ENCODE measurements at places on chromosomes 2 and 18. TPM values are rescaled to one million over a fixed set of nuclear protein-coding genes. Genes with fewer than 3 reads are reported as not detected.
A peak's percentile ranks its signal among the peaks of the same experiment; 100 is the strongest.

The B4GALT6 gene
- total RNA-seq, result 3.1 TPM

The NOL4 gene
- total RNA-seq, result not detected

The TIMM21 gene
- 79.0 TPM for total RNA-seq

The TXNDC2 gene
- not detected for total RNA-seq

The TUBA4B gene
- not detected for total RNA-seq

The ABCG5 gene
- not detected for total RNA-seq

The SCYGR4 gene
- not detected for total RNA-seq

The EHBP1 gene
- 28.2 TPM for total RNA-seq

The EFHD1 gene
- total RNA-seq, result 0.78 TPM

The NBAS gene
- 38.2 TPM for total RNA-seq

The CD226 gene
- total RNA-seq, result 57.2 TPM

The SERPINB5 gene
- not detected for total RNA-seq

The ANKRD29 gene
- total RNA-seq, result not detected

DNA sequence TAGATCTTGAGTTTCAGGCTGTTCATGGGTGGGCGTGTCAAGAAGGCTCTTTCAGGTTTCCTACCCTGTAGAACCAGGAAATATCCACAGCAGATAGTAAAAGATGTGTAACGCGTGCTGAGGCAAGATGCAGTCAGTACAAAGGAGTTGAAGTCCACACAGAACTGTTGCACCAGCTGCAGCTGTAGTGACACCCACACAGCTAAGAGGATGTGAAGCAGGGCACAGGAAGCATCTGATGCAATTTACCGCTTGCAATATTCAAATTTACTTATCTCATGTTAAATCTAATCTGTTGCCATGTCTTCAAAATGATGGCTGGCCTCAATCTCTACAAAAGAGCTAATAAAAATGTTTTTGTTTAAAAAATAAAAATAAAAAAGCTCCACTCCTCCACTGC is 132.8 kb downstream of the ARHGAP15 start:
- H3K36me3 ChIP-seq, result peaks cover 33% of the 10 kb centered on the region
- H3K4me3 ChIP-seq, result peak overlapping the region; percentile 51
- H3K27ac ChIP-seq, result peak overlapping the region; percentile 97
- peaks cover 46% of the 10 kb centered on the region for H3K4me1 ChIP-seq
- DNase-seq, result peak; percentile 48

DNA sequence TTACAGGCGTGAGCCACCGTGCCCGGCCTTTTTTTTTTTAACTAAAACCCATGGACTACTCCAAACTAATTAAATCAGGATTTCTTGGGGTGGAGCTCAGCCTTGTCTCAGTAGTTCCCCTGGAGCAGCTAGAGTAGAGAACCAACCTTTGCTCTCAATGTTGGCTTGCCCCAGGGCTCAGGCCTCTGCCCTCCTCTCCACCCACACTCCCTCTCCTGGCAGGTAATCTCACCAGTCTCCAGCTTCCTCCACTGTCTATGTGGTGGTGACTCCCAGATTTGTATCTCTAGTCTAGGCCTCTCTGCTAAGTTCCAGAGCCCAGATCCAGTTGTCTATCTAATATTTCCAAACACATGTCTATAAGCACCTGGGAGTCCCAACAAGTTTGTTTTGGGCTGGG is 9.6 kb upstream of the MTA3 start:
- no peaks in the 10 kb centered on the region for H3K36me3 ChIP-seq
- peaks cover 5% of the 10 kb centered on the region for H3K4me1 ChIP-seq
- no peak for DNase-seq
- H3K27ac ChIP-seq, result no peak overlapping the region
- no peaks in the 10 kb centered on the region for H3K27me3 ChIP-seq

- H3K4me3 ChIP-seq, result no peak overlapping the region
- H3K27ac ChIP-seq, result no peak overlapping the region
- no peak for DNase-seq
- H3K36me3 ChIP-seq, result peaks cover 49% of the 10 kb centered on the region
Observed at GRCh38 chr18:47143899-47144485, 6.3 kb downstream of the HDHD2 start.

DNA sequence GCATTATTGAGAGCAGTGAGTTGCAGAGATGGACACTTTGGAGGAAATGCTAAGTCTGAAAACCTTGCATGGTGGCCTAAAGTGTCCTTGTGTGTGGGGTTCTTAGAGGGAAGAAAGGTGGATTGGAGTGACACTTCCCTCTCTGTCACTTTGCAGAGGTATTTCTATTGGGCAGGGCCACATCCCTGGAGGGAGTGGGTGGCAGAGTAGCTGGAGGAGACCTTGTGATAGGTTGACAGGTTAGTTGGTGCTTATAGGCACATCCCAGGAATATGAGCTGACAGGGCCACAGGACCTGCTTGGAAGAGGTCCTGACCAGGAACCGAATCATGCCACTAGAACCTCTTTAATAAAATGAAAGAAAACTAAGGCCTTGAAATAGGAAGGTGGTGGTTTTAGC is 972 bp upstream of the IGFBP5 start:
- no peaks in the 10 kb centered on the region for H3K36me3 ChIP-seq
- H3K27ac ChIP-seq, result no peak overlapping the region

DNA sequence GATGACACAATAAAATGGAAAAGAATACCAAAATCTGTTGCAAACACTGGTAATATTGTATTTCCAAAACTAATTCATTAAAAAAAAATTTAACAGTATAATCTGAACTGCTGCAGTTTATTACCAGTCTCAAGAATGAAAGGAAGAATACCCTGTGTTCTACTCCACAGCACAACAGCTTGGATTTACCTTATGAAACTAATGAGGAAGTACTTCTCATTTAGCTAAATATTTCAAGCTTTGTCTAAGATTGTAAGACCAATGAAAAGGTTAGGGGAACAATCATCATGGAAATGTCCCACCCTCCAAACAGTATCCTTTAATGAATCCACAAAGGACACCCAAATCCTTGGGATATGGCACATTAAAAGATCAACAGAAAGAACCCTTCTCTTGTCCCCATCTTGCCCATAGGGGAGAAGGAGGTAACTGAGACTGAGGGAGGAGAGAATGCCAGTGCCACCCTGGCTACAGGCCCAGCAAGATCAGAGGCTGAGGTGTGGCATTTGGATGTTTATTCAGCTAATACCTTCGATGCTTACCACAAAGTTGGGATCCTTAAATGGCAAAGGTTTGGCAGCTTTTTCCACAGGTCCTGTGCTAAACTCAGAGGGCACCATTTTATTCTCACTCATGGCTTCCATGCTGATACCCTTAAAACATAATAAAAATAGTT is 17.7 kb downstream of the INO80C start:
- peaks cover 20% of the 10 kb centered on the region for H3K36me3 ChIP-seq
- no peak overlapping the region for H3K27ac ChIP-seq
- H3K4me3 ChIP-seq, result no peak overlapping the region
- H3K27me3 ChIP-seq, result no peaks in the 10 kb centered on the region
- peaks cover 25% of the 10 kb centered on the region for H3K4me1 ChIP-seq

- DNase-seq, result no peak
- no peak overlapping the region for H3K4me3 ChIP-seq
- H3K27me3 ChIP-seq, result peaks cover 22% of the 10 kb centered on the region
- H3K27ac ChIP-seq, result no peak overlapping the region
- H3K36me3 ChIP-seq, result no peaks in the 10 kb centered on the region
- H3K4me1 ChIP-seq, result peaks cover 2% of the 10 kb centered on the region
Observed at GRCh38 chr2:177758591-177759371, 313.8 kb downstream of the PDE11A start.

- H3K27me3 ChIP-seq, result no peaks in the 10 kb centered on the region
- H3K36me3 ChIP-seq, result peaks cover 6% of the 10 kb centered on the region
- no peak overlapping the region for H3K4me3 ChIP-seq
- no peak overlapping the region for H3K27ac ChIP-seq
- no peak for DNase-seq
Observed at GRCh38 chr2:43269706-43270105, 43.3 kb upstream of the ZFP36L2 start.

- no peaks in the 10 kb centered on the region for H3K36me3 ChIP-seq
- H3K4me3 ChIP-seq, result no peak overlapping the region
- no peak for DNase-seq
Observed at GRCh38 chr2:21772624-21773023, 648.9 kb downstream of the TDRD15 start.

GRCh38 chr18:11279461-11279860 is 130.1 kb upstream of the PIEZO2 start:
- H3K27me3 ChIP-seq, result no peaks in the 10 kb centered on the region
- no peaks in the 10 kb centered on the region for H3K36me3 ChIP-seq
- H3K4me1 ChIP-seq, result no peaks in the 10 kb centered on the region
- H3K4me3 ChIP-seq, result no peak overlapping the region
- no peak for DNase-seq
- H3K27ac ChIP-seq, result no peak overlapping the region

GRCh38 chr2:217218269-217219163 is 358.7 kb upstream of the TNP1 start:
- peaks cover 39% of the 10 kb centered on the region for H3K4me1 ChIP-seq
- no peak overlapping the region for H3K27ac ChIP-seq
- H3K27me3 ChIP-seq, result peaks cover 26% of the 10 kb centered on the region
- no peak for DNase-seq
- H3K36me3 ChIP-seq, result peaks cover 11% of the 10 kb centered on the region

- H3K4me1 ChIP-seq, result peaks cover 9% of the 10 kb centered on the region
- no peak overlapping the region for H3K4me3 ChIP-seq
- H3K27me3 ChIP-seq, result peaks cover 90% of the 10 kb centered on the region
- H3K36me3 ChIP-seq, result peaks cover 2% of the 10 kb centered on the region
- peak; percentile 47 for DNase-seq
Observed at GRCh38 chr18:47260120-47260923, 8.9 kb upstream of the SKOR2 start.

- H3K27ac ChIP-seq, result no peak overlapping the region
- no peak overlapping the region for H3K4me3 ChIP-seq
- no peaks in the 10 kb centered on the region for H3K36me3 ChIP-seq
Observed at GRCh38 chr2:69271831-69272257, 115.2 kb downstream of the GFPT1 start.

GRCh38 chr2:1675633-1676032 is 68.7 kb downstream of the PXDN start:
- H3K4me1 ChIP-seq, result no peaks in the 10 kb centered on the region
- no peaks in the 10 kb centered on the region for H3K36me3 ChIP-seq
- no peak for DNase-seq
- no peak overlapping the region for H3K27ac ChIP-seq
- no peak overlapping the region for H3K4me3 ChIP-seq

DNA sequence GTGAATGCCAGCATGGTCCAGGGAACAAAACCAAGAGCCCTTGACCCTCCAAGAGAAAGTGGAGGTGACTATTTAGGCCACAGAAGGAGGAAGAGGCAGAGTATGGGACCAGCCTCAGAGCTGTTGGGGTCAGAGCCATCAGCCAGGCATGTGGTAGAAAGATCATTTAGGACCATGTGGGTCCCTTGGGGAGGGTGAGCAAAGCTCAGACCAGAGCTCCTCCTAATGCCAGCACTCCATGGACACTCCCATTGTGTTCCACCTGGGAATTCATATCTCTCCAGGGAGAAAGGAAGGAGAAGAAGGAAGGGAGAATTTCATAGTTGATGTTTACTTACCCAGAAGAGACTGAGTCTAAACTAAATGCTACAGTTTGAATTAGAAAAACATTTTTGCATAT is 73.2 kb downstream of the CYBRD1 start:
- no peak overlapping the region for H3K4me3 ChIP-seq
- DNase-seq, result no peak
- H3K27ac ChIP-seq, result no peak overlapping the region

DNA sequence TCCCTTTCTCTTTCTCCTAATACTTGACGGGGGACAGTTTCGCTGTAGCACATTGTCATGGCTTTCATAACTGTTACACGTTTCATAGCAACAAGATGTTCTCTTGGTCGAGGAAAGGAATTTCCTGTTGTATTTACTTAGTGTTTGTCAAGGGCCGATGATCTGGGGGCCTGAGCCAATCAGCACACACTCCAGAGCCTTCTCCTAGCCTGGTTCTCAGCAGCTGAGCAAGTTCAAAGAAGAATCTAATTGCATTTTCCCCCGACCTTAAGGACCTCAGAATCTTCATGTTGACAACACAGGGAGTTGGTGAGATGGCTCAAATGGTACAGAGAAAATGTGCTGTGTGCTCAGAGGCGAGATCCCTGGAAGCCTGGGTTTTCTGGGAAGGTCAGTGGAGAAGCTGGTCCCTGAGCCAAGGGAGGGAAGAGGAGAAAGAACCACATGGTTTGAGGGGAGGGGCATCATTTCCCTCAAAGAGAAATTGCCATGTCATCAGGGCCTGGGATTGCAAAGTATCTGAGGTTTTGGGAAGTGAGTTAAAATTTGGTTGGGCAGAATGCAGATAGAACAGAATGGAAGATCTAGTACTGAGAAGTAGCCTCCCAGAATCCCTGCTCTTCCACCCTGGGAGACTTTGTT is 76.9 kb upstream of the AGAP1 start:
- no peak overlapping the region for H3K27ac ChIP-seq
- no peaks in the 10 kb centered on the region for H3K36me3 ChIP-seq
- peaks cover 8% of the 10 kb centered on the region for H3K27me3 ChIP-seq
- no peaks in the 10 kb centered on the region for H3K4me1 ChIP-seq
- H3K4me3 ChIP-seq, result no peak overlapping the region

DNA sequence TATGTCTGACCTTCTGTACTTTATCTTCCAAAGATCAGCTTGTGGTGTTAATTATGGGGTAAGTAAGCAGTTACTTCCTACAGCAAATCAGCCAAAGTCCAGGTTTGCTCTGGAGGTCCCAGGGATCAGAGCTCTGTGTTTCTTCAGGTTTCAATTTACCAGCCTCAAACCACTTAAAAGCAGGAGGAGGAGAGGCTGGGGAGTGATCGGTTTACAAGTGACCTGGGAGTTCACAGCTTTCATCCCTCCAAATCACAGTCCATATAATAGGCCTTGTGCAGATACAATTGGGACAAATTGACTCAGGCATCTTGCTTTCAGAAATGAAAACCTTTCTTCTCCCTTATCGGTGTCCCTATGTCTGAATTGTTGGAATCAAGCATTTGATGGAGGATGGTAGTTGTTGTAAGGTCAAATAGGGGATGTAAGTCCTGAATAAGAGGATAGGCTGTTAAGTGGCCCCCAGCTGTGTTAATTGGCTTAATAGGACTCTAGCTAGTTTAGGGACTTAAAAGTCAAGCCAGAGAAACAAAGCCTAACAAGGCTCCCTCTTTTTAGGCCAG is 188.0 kb upstream of the NT5C1B start:
- H3K27ac ChIP-seq, result no peak overlapping the region
- no peak for DNase-seq
- no peaks in the 10 kb centered on the region for H3K27me3 ChIP-seq
- peaks cover 1% of the 10 kb centered on the region for H3K36me3 ChIP-seq
- no peaks in the 10 kb centered on the region for H3K4me1 ChIP-seq
- H3K4me3 ChIP-seq, result no peak overlapping the region
